KG1 (cell line): ENCODE measurements at places on chromosomes 3 and 15.

- no peak for DNase-seq
Measured at GRCh38 chr15:92196342-92196741, 197.3 kb upstream of the ST8SIA2 start.

DNA sequence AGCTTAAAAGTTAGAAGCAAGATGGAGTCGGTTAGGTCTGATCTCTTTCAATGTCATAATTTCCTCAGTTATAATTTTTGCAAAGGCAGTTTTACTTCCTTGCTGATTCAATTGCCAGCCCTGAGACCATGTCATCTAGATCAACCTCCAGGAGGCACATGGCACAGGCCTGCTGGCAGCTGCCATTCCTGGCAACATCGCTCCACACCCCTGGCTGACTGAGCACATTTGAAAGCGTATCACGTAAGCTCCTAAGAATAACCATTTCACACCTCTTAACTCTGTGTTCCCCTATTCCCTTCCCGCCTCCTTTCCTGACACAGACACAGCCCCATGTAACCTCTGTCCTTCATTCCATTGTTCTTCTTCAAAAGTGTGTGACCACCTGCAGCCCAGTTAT, 313.9 kb upstream of the CTNNB1 start:
- DNase-seq: no peak

DNA sequence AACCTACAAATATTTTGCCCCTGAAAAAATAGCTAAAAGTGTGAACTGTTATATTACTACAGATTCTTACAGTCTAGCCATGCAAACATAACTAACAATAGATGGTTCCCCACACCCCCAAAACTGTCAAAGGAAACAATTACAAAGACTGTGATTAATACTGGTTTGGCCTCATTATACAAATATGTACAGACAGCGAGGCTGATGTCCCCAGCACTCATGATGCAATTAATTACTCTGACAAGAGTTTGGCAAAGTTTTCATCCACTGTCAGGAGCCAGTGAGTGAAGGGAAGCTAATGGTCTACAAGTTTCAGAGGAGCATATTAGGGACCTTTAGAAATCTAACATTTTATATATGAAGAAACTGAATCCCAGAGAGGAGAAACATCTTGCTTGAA, 61.0 kb downstream of the HMG20A start:
- no peak for DNase-seq

DNA sequence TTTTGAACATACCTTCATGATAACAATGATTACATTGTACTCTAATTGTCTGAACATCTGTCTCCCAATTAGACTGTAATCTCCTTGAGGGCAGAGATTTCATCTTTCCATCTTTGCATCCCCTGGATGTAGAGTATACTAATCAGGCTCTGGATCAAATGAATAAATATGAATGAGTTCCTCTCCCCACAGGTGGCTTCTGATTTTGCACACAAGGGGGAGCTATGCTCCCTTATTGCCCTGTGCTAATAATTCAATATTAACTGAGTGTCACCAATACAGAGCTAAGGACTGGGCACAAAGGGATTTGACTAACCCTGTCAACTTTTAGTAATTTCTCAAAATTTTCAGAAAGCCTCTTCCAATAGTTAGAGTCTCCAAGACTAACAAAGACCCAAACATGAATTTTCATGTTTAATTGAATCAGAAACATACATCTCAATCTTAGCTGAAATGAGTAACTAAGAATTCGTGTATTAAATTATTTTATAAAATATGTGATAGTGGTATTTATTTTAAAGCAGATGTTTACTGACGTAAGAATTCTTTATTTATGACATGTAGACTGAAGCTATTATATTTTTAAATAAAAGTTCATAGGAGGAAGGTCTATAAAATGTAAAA, 3.0 kb downstream of the DUOXA1 start:
- DNase-seq: no peak

- DNase-seq: no peak
Measured at GRCh38 chr3:124177071-124177470, 185.1 kb upstream of the ROPN1 start.

- no peak for DNase-seq
Measured at GRCh38 chr3:184583578-184584451, 22.2 kb downstream of the EPHB3 start.

GRCh38 chr15:42385206-42385979, 26.1 kb downstream of the CAPN3 start:
- no peak for DNase-seq

GRCh38 chr3:23051240-23052140, 151.6 kb upstream of the UBE2E2 start:
- DNase-seq: no peak

- DNase-seq: no peak
Measured at GRCh38 chr15:67303490-67304363, 49.1 kb downstream of the IQCH start.

GRCh38 chr3:128775906-128776542, 50.0 kb downstream of the RAB7A start:
- no peak for DNase-seq

DNA sequence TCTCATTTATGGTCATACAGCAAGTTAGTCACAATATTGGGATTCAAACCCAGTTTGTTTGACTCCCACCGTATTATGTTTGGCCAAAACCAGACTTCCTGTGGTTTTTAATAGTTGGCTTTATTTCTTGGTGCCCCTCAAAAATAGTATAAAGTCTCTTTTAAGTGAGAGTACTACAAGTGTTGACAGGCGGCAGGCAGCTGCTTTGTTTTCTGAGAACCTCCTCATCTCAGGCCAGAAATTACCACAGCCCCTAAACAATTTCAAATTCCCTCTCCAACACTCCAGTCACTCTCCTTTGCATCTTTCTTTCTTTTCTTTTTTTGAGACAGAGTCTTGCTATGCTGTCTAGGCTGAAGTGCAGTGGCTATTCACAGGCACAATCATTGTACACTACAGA, 121.5 kb downstream of the POLR2M start:
- DNase-seq: no peak

DNA sequence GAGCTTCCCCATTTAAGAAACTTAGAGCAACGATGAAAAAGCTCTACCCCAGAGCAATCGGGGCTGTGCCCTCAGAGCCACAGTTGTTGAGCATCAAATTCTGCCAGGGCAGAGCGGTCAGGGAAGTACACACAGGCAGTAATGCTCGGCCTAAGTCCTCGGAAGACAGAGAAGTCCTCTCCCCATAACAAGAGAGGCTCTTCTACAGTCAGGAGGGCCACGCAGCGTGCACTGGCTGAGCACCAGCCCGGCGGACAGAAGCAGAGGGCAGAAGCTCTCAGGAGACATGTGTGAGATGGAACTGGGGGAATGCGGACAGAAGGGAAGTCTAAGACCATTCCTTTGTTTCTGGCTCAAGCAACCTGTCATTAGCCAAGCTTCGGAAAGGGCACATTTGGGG, 95.9 kb downstream of the XXYLT1 start:
- no peak for DNase-seq

DNA sequence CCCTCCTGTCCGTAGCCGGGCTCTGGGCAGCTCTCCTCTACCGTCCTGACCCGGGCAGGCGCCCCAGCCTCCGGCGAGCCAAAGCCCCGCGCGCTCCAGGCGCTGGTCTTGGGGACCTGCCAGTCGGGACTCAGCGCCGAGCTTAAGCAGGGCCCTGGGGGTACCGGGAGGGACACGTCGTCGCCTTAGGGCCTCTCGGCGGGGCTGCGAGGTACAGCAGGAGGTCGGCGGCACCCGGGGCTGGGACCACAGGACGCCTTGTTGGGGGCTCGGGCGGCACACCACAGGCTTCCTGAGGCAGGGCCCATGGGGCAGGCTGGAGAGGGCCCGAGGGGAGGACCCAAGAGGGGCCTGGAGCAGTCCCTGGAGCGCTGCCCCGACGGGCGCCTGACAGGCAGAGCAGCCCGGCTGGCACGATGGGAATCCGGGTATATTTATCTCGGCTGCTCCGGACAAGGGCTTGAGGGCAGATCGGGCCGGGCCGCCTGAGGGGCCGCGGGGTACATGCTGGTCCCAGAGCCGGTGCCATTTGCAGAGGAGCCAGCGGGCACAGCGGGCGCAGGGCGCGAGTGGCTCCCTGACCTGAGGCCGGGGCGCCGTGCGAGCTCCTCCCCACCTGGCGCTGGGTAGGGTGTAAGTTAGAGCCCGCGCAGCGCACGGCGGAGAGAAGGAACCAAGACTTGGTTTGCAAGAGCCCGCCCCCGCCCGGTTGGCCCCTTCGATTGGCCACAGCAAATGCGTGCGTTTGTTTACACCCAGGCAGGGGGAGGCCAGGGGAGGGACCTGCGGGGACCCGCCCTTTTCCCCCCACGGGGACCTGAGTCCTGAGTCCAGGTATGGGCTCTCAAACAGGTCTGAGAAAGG, 574 bp downstream of the SLC38A3 start:
- no peak for DNase-seq

DNA sequence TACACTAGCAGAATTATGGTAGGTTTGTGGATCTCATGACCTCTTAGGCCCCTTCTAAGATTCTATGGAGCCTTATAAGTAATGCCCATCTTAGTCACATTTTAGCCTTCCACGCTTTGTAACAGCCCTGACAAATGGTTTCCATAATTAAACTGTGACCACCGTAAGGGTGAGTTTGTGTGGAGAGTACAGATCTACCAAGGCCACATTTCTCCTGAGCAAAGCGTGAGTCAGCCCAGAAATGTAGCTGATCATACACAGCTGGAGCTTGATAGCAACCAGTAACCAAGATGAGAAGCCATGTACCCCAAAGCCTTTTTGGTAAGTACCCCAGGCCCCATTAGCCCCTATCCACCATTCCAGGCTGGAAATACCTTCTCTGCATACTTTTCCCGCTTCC, 31.7 kb downstream of the CHAC1 start:
- no peak for DNase-seq

DNA sequence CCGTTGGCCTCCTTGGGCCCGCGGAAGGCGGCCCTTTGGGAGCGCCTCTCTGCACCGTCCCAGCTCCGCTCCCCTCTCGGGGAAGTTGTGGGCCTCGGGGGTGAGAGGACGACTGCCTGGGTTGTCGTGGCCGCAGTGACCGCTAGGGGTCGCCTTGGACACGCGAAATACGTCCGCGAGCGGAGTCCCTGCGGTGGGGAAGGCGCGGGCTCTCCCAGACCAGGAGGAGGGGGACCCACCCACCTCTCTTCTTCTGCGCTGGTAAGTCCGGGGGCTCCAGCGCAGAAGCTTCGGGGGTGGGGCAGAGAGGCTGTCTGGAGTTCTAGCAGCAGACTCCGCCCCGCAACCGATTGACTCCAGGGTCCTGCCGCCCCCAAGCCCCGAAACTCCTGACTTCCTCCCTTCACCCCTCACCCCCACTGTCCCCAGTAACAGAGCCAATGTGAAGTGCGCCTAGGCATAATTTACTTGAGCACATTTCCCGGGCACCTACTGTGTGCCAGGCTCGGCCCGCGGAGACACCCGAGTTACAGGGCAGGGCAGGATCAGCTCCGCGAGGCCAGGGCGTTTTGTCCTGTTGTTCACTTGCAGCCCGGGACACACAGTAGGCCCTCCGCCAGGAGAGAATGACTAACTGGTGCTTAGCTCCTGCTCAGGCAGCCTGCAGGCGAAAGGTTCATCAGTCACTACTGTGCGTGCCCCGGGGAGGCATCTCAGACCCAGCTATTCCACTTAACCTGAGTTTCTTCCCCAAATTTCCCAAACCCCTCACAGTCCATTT, 32.8 kb downstream of the DNASE1L3 start:
- DNase-seq: peak; percentile 32

- DNase-seq: no peak
Measured at GRCh38 chr3:50327129-50327528, 894 bp downstream of the TUSC2 start.

DNA sequence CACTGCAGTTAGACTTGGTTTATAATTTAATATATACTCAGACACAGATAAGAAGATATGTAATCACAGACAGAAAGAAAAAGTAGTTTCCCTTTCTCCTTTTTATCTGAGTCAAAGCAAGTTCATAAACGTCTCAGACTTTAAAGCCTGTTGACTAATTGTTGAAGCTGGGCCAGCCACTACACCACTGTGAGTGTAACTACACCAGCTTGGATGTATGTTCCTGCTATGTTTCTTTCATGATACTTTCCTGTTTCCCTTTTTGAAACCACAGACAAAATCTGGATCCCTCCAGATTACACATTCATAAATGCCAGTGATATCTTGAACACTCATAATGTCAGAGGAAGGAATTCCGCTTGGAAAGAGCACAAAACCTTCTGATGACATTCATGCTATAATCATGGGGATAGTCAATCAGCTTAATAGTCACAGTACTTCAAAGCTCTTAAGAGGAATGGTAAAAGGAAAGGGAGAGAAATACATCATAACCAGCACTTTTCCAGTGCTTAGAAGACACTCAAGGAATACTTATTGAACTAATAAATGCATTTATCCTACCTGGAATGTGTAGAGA, 32.0 kb downstream of the KCNMB2 start:
- DNase-seq: no peak

- no peak for DNase-seq
Measured at GRCh38 chr3:76487446-76487845, 552.5 kb upstream of the ROBO2 start.

GRCh38 chr15:75335313-75335704, 554 bp upstream of the COMMD4 start:
- no peak for DNase-seq

DNA sequence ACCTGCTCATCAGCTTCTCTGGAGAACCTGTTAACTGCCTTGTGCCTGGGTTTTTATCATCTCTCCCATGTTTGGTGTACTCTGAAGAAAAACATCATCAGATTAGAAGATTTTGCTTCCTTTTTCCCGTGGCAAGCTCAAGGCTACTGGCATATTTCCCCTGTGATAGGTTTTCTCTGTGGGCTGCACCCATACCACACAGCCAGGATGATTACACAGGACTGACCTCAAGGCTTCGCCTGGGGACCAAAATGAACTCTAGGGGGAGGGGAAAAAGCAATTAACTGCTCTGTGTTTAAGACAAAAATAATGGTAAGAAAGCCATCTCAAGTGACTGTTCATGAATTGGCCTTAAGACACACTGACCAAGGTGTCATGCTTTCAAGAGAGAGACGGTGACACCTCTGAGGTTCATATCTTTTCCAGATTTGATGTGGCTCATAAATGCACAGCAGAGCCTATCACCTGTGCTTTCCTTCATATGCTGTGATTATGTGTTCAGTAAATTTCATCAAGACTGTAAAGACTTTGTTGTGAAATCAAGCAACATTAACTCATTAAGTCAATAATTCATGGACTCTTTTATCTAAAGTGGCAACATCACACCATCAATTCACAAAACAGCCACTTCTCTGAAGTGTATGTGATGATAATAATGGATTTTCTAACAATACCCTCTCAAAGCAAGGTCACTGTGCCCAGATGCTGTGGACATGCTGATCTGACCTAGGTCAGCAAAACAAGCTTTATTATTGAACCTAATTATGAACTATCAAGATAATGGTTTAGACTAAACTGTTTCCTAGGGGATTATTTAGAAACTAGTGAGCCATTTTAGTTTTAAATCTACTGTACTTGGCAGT, 427.9 kb downstream of the WDR72 start:
- no peak for DNase-seq

GRCh38 chr3:159855599-159856346, 132.9 kb upstream of the IL12A start:
- DNase-seq: no peak

DNA sequence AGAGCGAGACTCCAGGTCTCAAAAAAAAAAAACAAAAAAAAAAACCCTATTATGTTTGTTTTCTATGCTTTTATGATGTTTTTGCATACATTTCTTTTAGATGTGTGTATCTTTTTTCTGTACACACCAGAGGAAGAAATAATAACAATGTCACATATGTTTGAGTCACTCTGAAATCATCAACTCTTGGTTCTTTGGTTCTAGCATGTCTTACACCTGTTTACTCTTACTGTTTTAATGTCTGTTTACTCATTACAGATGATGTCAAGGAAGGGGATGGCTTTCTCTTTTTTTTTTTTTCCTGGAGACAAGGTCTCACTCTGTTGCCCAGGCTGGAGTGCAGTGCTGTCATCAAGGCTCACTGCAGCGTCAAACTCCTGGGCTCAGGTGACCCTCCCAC, 24.1 kb downstream of the RHOA start:
- no peak for DNase-seq

- peak; percentile 52 for DNase-seq
Measured at GRCh38 chr3:48899273-48899672, 591 bp upstream of the SLC25A20 start.
